ENCODE measurements at places on chromosomes 2 and 18.

DNA sequence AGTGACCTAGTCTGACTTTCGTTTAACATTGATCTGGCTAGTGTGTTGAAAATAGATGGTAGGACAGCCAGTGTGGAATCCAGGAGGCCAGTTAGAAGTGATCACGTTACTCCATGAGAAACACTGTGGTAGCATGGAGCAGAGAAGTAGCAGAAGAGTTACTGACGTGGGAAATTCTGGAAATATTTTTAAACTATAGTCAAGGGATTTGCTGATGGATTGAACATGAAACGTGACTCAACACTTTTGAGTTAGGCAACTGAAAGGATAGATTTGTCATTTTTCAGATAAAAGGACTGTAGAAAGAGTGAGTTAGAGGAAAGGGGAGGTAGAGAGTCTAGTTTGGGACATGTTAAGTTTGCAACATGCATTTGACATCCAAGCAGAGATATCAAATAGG is 130.4 kb downstream of the IRS1 start:
- DNase-seq = no peak

DNA sequence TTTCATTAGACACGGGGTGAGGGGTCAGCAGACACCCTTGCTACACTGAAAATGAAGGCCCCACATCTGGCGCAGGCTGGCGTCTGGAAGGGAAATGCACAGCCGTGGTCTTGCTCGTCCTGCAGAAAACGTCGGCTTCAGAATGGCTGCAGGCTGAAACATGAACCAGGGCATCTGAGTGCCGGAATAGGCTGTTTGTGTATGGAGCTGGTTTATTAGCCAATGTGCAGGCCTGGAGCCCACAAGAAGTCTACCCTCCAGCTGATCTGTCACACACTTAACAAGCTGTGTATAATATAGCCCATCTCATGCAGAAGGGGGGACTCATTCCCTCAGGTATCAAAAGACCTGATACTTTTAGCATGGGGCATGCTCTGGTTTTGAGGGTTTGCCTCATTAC is 153.4 kb upstream of the SOX11 start:
- DNase-seq = no peak

- no peak for DNase-seq
Observed at GRCh38 chr18:23934252-23934651, 80.3 kb upstream of the TTC39C start.

- DNase-seq = no peak
Observed at GRCh38 chr2:221399183-221399582, 172.9 kb downstream of the EPHA4 start.

DNA sequence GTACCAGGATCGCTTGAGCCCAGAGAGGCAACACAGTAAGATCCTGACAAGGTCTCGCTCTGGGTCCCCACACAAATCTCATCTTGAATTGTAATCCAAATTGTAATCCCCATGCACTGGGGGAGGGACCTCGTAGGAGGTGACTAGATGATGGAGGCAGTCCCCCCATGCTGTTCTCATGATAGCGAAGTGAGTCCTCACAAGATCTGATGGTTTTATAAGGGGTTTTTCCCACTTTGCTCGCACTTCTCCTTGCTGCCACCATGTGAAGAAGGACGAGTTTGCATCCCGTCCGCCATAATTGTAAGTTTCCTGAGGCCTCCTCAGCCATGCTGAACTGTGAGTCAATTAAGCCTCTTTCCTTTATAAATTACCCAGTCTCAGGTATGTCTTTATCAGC is 46.0 kb upstream of the SERTAD2 start:
- no peak for DNase-seq

GRCh38 chr18:28005164-28005563 is 171.8 kb downstream of the CDH2 start:
- no peak for DNase-seq

DNA sequence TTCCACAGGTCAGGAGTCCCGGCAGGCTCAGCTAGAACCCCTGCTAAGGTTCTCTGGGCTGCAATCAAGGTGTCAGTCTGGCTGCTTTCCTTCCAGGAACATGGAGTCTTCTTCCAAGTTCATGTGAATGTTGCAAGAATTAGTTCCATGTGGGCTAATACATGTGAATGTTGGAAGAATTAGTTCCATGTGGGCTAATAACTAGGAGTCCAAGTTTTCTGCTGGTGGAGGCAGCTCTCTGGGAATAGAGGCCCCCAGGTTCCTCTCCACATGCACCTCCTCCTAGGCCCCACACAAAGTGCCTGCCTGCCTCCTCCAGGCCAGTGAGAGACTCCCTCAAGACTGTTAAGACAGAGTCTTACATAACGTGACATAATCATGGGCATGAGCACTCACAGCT is 140.8 kb upstream of the SLC35G4 start:
- no peak for DNase-seq

- no peak for DNase-seq
Observed at GRCh38 chr18:38497266-38497665, 931.7 kb upstream of the CELF4 start.

DNA sequence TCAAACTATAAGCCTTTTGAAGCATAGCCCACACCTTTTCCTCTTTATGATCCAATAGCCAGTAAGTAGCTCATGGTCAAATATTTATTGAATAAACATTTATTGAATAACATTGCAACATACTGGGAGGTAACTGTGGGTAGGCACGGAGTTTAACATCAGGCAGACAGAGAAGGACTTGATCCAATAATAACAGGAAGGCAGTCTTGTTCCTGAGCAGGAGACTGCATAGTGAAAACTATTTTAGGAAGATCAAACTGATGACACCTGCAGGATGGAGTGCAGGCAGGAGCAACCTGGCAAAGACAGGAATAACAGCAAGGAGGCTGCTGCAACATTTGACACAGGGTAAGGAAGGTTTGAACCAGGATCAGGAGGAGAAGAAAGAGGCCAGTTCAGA is 3.1 kb upstream of the DCTN1 start:
- peak; percentile 58 for DNase-seq

DNA sequence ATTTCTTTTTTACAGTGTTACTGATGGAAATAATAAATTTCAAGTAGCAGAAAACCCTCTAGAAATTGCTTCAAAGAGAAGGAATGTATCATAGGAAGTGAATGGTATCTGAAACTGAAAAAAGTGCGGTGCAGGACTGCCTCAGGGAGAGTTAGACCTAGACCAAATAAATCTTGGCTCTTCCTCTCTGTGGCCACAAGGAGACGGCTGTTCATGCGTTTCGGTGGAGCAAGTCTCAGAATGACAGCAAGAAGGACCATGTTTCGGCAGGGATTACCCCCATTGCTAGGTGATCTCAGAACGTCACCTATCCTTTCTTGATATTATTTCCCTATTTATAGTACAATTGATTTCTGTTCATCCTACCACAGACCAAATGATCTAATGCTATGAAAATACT is 522.3 kb downstream of the SOX11 start:
- no peak for DNase-seq

GRCh38 chr2:217386041-217386440 is 526.2 kb upstream of the TNP1 start:
- DNase-seq = no peak

DNA sequence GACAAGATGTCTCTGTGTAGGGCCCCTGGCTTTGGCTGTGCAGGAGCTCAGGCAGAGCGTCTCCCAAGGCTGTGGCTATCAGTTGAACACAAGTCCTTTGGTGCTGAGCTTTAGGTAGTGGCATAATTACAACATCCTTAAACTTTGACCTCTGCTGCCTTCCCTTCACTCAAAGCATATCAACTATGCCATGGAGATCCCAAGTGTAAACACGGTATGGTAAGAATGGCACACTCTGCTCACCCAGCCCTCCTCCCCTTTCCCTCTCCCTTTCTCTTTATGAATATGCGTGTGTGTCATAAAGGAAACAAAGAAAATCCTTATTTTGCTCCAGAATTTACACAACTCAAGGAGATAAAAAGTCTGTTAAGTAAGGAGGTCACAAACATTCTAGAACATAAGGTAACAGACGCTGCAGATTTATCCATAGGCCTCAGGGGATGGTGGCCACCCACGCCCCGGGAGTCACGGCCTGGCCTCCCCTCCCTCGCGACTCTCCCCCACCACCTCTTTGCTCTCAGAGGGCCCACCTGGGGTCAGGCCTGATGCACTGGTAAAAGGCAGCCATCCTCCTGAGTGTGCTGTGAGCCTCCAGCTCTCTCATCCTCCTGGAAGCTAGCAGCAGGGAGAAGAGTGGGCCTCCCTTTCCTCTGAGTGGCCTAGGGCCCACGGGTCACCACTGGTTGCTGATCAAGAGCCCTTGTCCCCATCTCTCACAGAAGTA is 67.3 kb downstream of the CRACDL start:
- DNase-seq = no peak

Measured in dermis blood vessel endothelial cell (primary cell).